ENCODE measurements at places on chromosomes 6 and 20.

DNA sequence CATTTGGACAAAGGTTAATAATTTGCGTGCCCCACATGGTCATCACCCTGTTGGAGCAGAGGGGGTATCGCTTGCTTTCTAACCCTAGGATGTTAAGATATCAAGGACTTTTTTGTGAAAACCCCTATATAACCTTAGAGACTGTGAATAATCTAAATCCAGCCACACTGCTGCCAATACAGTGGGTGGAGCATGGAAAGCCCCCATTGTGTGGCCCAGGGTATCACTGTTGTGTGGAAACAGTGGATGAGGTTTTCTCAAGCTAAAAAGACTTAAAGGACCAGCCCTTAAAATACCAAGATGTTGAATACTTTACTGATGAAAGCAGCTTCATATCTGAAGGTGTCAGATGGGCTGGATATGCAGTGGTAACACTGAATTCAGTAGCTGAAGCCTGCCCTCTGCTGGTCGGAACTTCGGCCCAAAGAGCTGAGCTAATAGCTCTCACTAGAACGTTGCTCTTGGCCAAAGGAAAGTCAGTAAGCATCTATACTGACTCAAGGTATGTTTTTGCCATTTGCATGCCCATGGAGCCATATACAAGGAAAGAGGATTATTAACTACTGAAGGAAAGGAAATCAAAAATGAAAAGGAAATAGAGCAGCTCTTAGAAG, 695.2 kb downstream of the PHF3 start:
- DNase-seq, result peak; percentile 32

- no peak for DNase-seq
These were observed 388.3 kb upstream of the RNF217 start for GRCh38 chr6:124573953-124574352.

DNA sequence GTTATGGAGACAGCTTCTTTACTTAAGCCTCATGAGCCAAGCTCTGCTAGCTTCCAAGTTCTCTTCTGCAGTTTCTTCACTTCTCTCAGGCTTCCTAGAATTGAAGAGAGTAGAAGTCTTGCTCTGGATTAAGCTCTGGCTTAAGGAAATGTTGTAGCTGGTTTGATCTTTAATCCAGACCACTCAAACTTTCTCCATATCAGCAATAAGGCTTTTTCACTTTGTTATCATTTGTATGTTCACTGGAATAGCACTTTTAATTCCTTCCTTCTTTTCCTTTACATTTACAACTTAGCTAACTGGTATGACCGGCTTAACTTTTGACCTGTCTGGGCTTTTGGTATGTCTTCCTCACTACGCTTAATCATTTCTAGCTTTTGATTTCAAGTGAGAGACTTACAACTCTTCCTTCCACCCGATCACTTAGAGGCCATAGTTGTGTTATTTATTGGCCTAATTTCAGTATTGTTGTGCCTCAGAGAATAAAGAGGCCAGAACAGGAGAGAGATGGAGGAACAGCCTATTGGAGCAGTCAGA, 236.6 kb upstream of the BMP2 start:
- no peak for DNase-seq

- DNase-seq, result no peak
These were observed 132.8 kb downstream of the DOK5 start for GRCh38 chr20:54608039-54608745.

- DNase-seq, result no peak
These were observed 3.0 kb upstream of the CST11 start for GRCh38 chr20:23455639-23456038.

- no peak for DNase-seq
These were observed 25.7 kb upstream of the AAR2 start for GRCh38 chr20:36210436-36211021.

GRCh38 chr20:37895166-37895565, 7.8 kb upstream of the VSTM2L start:
- DNase-seq, result no peak

DNA sequence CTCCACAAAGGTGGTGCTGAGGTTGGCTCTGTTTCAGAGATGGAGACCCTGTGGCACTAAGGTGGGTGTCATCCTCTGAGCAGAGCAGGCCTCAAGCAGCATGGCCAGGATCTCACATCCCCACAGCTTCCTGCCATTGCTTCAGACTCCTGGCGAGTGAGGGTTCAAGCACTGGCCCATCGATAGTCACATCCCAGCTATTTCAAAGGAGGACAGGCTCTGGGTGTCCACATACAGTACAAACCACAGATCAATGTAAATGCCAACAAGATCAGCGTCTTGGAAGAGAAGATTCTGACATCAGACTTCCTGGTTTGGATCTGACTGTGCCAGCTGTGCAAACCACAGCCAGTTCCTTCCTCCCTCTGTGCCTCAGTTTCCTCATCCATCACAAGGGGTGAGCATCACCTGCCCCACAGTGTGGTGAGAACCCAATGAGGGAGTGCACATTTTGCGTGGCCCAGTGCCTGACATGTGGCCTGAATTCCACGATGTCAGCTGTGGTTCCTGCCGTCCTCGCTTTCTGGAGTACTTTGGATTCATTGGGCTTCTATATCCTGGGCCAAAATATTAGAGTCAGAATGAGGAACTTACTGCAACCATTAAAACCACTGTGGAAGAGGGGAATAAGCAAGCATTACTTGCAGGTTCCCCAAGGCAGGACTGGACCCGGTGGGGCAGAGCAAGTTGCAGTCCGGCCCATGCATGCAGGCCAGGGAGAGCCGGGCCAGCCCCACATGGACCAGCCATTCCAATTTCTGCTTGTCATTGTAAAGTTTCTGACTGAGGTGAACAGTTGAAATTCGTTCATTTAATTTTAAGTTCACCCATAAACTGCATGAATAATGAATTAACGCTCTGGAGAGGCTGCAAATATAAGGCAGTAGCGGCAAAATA, 236.0 kb downstream of the TTLL2 start:
- DNase-seq, result no peak

DNA sequence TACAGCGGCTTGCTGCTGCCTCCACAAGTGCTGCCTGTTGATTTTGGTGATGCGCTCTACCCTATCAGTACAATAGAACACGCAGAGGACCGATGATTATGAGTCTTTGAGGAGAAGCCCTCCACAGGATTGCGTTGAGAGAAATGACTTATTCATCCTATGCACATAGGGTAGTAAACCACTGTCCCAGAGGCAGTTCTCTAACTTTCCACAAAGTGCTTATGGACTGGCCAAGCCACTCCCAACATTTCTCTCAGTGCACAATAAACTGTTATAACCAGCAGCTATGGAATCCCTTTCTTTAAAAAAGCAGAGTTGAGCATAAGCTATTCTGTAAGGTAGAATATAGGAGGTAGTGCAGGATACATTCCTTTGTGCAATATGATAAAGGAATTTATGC, 48.2 kb upstream of the REV3L start:
- DNase-seq, result no peak

GRCh38 chr6:100226811-100227210, 232.8 kb upstream of the MCHR2 start:
- no peak for DNase-seq

DNA sequence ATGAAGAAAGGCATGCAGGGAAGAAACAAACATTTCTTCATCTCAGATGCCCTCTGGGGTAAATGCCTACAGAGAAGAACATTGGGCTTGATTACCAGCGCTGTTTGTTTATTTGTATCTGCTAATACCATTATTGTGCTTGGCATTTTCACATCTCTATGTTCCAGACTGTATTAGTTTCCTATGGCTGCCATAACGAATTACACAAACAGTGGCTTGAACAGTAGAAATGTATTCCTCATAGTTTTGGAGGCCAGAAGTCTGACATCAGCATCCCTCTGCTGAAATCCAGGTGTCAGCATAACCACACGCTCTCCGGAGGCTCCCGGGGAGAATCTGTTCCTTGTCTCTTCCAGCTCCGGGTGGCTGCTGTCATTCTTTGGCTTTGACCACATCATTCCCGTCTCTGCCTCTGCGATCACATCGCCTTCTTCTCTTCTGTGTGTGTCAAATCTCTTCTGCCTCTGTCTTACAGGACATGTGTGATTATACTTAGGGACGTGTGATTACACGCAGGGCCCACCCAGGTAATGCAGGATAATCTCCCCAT, 241.6 kb upstream of the SUPT3H start:
- peak; percentile 48 for DNase-seq

GRCh38 chr20:364905-365794, 15.4 kb upstream of the TRIB3 start:
- DNase-seq, result peak; percentile 32

All from AG10803 (cell line).